ENCODE measurements at places on chromosomes 16 and 17.

DNA sequence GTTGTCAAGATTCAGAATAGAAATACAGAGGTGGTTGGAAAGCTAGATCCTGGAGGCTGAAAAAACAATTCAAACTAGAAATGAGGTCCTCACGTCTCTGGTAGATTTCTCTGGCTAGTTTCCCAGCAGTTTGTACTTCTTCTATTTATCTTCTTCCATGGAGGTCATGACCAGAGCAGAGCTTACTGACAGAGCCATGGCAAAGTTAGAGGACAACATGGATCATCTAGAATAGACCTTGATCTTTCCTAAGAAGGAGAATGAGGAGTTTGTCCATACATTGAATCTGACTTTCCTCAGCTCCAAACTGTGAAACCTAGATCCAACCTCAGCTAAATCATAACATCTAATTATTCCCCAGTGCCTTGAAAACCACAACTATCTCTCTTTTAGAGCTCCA is 900.8 kb upstream of the GOT2 start:
- DNase-seq = no peak

DNA sequence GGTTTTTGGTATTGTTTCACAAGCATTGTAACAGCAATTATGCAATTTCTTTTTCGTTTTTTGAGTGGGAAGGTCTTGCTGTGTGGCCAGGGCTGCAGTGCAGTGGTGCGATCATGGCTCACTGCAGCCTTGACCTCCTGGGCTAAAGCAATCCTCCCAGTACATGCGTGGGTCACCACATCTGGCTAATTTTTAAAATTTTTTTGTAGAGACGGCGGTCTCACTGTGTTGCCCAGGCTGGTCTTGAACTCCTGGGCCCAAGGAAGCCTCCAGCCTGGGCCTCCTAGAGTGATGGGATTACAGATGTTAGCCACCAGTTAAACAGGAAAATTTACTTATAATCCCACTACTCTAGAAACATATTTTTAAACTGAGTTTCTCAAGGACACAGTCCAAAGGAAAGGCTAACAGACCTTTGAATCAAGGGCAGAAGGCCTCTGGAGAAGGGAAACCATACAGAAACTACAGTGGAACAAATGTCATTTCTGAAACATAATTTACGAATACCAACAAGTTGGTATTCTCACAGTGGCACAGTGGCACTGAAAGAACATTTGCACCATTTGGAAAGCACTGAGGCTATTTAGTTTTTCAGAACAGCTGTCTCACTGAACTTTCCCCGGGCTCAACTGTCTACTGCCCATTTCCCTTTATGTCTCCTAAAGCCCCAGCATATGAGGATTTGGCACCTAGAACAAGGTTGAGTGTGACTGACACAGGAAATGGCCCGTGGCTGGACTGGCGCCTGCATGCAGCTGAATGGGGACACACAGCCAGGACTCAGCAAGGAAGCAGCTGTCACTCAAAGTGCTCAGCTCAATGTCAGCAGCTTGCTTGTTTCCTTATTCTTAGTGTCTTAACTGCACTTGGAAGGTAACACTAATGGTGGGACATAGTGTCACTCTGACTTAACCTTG is 2.8 kb upstream of the PRKAR1A start:
- peak; percentile 84 for DNase-seq

- no peak for DNase-seq
Observed at GRCh38 chr17:72683506-72684404, 408.7 kb downstream of the SLC39A11 start.

DNA sequence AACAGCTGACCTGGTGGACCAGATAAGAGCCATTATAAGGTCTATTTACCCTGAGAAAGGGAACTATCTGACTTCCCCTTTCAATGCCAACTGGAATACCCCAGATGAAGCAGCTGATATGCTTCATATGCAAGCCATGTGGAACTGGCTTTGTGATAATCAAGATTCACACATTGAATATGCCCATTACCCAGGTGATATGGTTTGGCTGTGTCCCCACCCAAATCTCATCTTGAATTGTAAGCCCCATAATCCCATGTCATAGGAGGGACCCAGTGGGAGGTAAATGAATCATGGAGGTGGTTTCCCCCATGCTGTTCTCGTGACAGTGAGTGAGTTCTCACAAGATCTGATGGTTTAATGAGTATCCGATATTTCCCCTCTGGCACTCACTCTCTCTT is 42.1 kb downstream of the IKZF3 start:
- peak; percentile 71 for DNase-seq

DNA sequence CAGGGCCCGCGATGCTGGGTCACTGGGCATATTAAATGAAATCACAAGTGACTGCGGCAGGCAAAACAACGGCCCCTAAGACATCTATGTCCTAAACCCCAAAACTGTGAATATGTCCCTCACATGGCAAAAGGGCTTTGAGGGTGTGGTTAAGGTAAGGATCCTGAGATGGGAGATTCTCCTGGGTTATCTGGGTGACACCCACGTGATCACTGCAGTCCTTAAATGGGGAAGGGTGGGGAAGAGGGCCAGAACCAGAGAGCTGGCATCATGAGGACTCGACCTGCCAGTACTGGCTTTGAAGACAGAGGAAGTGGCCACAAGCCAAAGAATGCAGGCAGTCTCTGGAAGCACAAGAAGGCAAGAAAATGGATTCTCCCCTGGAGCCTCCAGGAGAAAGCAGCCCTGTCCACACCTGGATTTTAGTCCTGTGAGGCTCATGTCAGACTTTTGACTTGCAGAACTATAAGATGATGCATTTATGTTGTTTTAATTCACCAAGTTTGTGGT is 12.5 kb downstream of the COTL1 start:
- DNase-seq = no peak

DNA sequence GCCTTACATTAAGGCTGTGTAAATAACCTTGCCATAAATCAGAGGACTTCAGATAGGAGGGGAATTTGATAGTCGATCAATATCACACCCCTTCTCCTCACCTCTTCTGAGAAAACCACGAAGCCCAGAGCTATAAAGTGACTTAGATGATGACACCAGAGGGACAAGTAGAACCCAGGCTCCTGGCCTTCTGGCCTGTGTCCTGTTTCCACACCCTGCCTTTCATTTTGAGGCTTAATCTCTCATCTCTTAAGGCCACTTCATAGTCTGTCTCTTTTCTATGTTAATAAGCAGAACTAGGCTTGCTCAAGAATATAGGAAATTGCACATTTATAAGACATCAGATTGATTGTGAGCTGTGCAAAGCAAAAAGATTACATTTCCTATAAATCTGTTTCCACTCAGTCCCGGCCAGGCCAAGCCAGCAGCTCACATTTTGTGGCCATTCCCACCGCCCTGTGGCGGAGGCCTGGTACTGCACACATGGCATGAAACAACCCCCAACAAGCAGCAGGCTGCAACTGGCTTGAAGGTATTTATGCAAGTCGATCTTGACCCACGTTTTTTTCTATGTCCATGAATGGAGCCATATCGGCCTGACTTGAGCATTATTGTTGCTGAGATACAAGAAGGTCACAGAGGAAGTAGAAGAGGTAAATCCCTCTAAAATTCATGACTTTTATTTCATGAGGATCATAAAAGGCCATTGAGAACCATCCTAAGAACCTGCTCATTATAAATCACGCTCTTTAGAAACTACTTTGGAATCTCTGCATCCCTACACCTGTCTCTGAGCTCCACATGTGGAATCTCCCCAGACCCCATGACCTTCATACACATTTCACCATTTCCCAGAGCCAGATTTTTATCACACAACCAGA is 93.7 kb downstream of the PMP22 start:
- peak; percentile 49 for DNase-seq

DNA sequence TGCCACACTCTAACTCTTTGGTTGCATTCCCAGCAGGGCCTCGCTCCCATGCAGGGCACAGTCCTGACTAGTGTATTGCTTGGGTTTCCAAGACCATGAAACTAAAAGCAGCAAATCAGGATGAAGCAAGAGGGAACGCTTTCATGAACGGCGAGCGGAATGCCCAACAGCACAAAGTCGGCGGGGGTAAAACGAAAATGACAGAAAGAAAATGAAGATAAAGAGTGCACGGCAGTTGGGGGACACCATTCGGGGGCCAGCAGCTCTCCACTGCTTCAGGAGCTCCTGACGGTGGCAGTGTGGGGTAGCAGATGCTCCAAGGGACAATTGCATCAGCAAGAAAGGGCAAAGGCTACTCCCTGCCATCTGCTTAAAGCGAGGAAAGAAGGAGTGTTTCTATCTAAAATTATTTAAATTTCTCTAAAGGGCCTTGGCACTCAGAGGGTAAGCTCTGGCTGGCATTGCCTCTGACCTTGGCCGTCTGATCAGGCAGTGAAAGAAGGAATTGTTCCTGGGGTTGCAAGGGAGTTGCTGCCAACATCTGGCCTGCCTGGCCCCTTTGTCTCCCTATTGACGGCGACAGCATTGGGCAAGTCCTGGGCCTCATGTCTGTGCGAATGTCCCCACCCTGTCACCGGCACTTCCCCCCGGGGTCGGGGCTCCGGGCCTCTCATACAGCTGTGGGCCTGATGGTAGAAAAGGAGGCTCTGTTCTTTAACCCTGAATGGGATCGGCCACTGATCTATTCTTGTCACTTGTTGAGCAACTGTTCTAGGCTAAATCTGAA is 138.2 kb downstream of the CMIP start:
- no peak for DNase-seq

- DNase-seq = peak; percentile 86
Observed at GRCh38 chr17:58970609-58971450, 135.8 kb downstream of the TRIM37 start.

DNA sequence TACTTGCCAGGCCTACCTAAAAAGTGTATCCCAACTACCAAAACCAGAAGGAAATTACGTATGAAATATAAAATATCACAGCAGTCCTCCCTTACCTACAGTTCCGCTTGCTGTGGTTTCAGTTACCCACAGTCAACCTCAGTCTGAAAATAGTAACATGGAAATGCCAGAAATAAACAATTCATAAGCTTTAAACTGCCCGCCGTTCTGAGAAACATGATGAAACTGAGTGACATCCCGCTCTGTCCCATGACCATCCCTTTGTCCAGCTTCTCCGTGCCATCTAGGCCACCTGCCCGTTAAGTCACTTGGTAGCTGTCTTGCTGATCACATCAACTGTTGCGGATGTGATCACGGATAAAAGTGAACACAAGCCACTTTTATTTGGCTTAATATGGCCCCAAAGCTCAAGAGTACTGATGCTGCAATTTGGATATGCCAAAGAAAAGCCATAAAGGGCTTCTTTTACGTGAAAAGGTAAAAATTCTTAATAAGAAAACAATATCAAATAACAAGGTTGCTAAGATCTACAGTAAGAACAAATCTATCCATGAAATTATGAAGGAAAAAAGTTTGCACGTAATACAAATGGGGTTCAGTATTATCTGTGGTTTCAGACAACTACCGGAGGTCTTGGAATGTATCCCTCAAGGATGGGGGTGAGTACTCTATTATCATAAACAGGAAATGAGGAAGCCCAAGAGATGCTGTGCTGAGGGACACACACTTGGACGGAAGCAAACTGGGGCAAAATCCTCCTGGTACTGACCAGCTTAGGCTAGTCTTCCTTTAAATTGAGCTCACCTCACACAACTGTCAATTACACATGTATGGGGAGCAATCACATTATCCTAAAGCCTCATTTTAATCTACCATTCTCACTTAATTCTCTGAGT is 8.2 kb downstream of the USP22 start:
- peak; percentile 70 for DNase-seq

DNA sequence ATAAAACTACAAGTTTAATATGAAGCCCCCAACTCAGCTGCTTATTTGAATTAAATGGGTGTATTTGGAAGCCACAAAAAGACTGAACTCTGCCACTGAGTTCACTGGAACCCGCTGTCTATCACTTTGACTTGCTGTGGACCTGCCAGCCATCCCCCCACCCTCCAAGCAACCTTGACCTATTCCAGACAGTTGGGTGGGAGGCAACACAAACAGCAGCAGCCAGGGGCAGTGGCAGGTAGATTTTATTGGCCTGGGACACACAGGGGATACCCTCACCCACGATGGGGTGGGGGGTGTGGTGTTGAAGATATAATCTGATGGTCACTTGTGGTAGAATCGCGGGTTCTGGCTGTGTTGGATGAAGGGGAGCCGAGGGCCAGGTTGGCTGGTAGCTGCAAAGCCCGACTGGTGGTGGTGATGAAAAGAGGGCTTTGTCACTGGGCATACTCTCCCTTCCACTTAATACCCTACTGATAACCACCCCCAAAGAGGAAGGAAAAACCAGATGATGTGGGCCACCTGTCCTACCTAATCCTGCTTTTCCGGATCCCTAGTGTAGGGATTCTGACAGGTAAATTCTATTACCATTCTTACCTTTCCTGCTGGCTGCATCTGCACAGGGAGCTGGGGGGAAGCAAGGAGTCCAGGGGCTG is 2.6 kb downstream of the GPS2 start:
- no peak for DNase-seq

- DNase-seq = no peak
Observed at GRCh38 chr17:32303781-32304288, 38.1 kb downstream of the C17orf75 start.

DNA sequence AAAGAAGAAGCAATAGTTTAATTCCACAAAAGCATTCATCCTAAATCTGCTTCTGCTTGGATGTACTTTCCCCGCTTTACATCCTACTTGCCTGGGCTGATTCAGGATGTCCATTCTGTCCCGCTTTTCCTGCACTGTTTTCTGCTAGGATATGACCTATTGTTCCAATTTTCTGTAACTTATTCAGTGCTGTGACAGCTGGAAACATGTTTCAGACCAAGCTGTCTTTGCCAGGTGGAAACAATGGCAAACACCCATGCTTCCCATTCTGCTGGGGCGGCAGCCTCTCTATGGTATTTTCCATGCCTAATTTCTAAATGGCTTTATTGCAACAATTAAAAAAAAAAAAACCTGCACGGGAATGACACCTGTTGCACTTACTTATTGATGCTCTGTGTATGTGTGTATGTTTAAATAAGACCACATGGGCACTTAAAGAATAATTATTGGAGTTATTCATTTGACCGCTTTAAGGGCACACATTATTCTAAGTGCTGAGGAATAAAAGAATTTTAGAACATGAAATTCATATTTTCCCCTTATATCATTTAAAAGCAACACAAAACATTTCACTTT is 21.0 kb downstream of the COQ7 start:
- DNase-seq = no peak

- DNase-seq = no peak
Observed at GRCh38 chr16:2482708-2483534, 8.0 kb downstream of the TBC1D24 start.

GRCh38 chr17:70677783-70678647 is 508.7 kb downstream of the KCNJ2 start:
- peak; percentile 42 for DNase-seq

GRCh38 chr17:77424585-77425344 is 284.0 kb downstream of the SEC14L1 start:
- peak; percentile 58 for DNase-seq

- DNase-seq = no peak
Observed at GRCh38 chr17:13292291-13292690, 274.5 kb upstream of the ELAC2 start.

DNA sequence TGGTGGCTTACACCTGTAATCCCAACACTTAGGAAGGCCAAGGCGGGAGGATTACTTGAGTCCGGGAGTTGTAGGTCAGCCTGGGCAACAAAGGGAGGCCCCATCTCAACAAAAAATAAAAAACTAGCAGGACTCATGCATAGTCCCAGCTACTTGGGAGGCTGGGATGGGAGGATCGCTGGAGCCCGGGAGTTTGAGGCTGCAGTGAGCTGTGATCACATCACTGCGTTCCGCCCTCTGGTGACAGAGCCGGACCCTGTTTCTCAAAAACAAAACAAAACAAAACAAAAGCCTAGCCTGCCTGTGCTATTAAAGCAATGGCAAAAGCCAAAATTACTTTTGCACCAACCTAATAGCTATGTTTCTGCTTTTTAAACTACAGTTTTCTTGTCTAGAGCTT is 1.5 kb downstream of the FCSK start:
- no peak for DNase-seq

Measured in inflammatory macrophage treated with lipopolysaccharide for 4 hours (primary cell).